ENCODE measurements at places on chromosomes 5 and 9.
A peak's percentile ranks its signal among the peaks of the same experiment; 100 is the strongest.

DNA sequence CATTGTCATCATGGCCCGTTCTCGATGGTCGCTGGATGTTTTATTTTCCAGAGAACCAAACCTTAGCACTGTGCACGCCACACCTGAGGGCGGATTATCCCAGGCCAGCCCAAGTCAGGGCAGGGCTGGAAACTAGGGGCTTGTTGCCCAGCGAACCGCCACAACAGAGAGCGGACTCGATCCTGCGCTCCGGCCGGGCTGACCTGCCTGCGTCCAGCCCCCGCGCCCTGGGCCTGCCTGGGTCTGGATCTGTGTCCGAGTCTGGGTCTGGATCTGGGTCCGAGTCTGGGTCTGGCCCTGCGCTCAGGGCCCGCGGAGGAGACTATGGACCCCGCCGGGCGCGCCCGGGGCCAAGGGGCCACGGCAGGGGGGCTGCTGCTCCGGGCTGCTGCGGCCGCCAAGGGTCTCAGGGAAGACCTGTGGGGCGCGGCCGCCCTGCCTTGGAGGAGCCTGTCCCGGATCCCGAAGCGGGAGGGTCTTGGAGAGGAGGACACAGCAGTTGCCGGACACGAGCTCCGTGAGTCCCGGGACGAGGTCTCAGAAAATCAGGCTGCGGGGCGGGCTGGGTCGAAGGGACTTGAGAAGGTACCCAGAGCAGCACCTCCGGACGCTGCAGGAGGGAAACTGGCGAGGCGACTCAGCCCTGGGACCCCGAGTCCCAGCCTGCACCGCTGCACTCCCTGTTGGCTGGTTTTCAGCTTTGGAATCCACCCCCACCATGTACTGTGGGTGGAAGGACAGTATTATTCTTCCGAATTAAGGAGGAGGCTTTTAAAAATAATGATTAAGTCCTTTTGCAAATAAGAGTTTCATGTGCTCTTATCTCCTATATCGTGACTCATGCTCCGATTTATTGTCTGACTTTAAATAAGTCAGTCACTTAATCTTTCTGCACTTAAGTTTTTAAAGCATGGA is at the start of gene ANKDD1B:
Gene ANKDD1B, plus strand, starts transcription at position 143 of the 915 bp plus-strand sequence. Its CDS starts 182 bp downstream, at position 325.
- peak; percentile 50 for DNase-seq

GRCh38 chr9:115213818-115214334 is 95.9 kb upstream of the TNC start:
- no peak for DNase-seq

DNA sequence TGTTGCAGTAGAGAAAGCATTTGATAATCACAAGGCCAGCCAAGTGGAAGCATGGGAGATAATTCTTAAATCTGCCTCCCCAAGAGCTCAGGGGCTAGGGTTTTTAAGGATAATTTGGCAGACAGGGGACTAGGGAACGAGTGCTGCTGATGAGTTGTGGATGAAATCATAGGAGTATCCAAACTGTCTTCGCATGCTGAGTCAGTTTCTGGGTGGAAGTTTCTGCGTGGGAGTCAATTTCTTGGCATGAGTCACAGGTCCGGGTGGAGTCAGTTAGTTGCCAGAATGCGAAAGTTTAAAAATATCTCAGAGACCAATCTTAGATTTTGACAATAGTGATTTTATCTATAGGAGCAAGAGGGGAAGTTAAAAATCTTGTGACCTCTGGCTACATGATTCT is 112.6 kb downstream of the TMC1 start:
- no peak for DNase-seq

GRCh38 chr5:114949756-114950155 is 220.0 kb downstream of the TRIM36 start:
- DNase-seq, result no peak

DNA sequence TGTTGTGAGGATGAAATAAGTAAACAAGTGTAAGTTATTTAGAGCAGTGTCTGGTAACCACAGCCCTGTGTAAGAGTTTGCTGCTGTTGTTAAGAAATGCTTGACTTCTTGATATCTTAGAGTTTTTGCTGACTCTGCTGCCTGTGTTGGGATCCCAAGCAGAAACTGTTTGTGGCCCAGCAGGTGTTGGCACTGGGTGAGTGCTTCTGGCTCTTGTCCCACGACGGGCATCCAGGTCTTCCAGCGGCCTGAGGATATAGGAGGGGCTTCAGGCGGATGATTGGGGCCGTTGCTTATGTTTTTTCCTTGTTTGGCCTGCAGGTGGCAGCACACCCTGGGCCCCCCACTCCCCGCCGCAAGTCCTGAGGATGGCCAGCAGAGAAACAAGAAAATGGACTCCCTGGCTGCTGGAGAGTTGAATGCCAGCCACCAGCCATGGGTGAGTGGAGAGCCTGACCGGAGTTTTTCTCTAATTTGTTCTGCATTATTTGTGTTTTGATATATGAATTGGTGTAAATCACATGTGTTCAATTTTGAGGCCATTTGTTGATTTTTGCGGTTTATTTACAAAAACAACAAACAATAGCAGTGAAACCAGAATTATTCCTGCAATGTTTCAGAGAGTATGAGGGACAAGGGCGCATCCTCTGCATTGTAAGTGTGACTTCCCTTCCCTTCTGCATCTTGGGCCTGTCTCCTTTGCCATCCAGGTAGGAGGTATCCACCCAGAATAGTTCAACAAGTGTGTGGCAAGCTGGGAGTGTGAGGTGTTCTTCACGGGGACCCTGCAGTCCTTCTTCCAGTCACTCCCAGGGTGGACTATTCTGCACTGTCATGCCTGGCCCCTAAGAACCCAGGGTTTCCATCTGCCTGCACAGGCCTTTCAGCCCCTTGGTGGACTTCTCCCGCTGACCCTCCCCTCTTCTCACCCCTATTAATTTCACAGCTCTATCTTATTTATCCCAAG is 50.3 kb downstream of the SLC22A5 start:
- DNase-seq, result peak; percentile 88

GRCh38 chr5:96149546-96149945 is 187.9 kb upstream of the ELL2 start:
- no peak for DNase-seq

GRCh38 chr5:158810615-158811014 is 289.1 kb downstream of the EBF1 start:
- no peak for DNase-seq

DNA sequence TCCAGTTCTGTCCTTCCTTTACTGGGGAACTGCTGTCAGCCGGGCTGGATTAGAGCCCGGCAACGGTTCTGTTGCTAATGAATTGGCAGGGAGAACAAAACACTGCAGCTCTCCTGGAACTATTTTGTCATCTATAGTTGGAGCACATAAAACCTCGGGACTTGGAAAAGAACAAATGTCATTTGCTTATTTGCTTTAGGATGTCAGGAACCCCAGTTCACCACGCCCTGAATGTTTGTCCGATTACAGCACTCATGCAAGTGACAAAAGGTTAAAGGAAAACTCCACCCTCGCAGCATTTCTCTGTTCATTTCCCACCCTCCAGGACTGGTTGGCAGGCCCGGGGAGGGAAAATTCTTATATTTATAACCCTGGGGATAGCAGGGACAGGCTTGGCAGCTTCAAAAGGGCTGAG is 66.4 kb upstream of the PLPP1 start:
- DNase-seq, result no peak
